CD4-positive, alpha-beta T cell treated with Interferon alpha-2 for 1 hour (primary cell): ENCODE measurements at places on chromosomes 3 and 15.

DNA sequence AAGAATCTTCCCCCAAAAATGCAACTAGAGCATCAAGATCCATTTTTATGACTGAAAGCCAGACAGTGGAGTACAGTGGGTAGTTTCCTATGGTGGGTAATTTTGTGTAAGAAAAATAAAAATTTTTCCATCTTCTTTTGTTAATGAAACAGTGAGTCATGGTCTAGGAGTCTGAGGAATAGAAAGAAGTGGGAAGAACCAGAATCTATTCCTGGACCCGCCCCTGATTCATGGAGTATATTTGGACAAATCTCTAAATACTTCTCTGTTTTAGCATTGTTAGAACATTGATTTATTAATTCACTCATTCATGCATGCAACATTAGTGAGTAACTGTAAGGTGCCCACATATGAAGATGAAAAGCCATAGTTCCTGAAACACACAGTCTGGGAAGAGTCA is 304.5 kb upstream of the GPR149 start:
- DNase-seq = no peak

DNA sequence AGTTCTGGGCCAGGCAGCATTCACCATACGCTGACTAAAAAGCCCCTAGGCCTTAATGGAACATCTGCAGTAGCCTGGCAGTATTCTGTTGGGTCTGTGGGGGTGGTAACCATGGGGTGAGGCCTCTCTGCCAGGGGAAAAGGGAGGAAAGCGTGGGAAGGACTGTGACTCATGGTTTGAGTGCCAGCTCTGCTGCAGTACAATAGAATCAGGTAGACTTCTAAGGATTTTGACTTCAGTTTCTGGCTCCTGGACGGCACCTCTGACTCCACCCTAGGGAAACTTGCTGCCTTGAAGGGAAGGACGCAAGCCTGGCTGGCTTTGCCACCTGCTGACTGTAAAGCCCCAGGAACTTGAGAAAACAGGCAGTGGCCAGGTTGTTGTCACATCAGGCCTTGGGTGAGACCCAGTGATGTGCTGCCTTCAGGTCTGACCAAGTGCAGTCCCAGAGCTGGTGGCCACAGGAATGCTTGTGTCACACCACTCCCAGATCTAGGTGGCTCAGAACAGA is 148.6 kb downstream of the SUCNR1 start:
- no peak for DNase-seq

DNA sequence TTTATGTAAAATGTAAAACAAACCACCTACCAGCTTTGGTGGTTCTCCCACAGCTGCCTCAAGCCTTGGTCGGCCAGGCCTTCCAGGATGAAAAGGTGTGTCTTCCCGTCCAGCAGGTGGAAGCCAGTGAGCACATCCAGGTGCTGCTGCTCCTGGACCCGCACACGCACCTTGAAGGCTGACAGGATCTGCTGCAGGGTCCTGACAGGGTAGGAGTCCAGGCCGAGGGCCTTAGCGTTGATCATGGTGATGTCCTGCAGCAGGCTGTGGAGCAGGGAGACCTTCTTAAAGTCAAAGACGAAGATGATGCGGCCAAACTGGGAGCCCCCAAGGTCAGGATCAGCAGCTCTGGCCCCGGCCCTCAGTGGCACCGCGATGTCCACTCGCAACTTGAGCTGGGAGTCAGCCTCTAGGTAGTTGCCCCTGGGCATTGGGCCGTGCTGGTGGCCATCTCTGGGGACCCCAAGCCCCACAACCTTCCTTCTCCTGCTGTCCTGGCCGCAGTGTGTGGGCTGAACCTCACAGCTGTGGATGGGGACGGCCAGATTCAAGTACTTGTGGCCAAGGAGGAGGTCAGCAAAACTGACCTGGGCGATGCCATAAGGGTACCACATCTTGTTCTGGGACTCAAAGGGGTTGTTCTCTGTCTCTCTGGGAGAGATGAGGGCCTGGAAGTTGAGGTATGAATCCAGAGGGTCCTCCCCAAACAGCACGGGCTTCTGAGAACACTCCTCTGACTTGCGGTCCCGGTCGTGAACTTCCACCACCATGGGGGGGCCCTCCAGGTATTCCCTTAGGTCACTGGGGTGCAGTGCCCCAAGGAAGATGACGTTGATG is 48.6 kb downstream of the CFAP92 start:
- DNase-seq = no peak

DNA sequence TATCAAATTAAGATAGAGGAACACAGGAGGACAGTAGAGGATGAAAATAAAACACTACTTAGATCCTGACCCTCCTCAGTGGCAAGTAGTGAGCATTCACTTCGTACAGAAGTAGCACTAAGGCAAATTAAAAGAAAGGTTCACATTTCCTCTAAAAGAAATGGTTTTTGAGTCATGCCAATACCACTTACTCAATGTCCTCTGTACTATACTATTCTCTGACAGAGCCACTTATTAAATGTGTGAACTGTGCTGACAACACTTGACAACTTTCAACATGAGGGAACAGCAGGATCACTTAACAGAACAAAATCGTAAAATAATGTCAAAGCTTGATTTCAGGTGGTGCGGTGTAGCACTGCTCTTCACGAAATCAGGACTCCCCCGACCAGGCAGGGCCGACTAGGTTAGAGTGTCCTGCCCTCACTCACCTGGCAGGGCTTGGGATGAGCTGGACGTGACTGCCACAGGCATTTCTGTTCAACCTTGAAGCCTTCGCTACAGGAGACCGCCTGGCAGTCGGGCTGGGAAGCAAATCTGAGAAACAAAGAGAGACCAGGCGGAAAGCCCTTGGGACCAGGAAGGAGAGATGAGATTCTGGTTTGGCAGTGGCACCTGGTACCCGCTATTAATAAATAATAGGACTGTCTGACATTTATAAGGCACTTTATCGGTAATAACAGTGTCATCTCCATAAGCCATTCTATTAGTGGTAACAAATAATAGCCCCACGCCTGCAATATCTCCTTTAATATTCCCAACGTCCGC is 611 bp upstream of the SLC27A2 start:
- no peak for DNase-seq

GRCh38 chr15:89665449-89666181 is 10.3 kb upstream of the KIF7 start:
- no peak for DNase-seq

DNA sequence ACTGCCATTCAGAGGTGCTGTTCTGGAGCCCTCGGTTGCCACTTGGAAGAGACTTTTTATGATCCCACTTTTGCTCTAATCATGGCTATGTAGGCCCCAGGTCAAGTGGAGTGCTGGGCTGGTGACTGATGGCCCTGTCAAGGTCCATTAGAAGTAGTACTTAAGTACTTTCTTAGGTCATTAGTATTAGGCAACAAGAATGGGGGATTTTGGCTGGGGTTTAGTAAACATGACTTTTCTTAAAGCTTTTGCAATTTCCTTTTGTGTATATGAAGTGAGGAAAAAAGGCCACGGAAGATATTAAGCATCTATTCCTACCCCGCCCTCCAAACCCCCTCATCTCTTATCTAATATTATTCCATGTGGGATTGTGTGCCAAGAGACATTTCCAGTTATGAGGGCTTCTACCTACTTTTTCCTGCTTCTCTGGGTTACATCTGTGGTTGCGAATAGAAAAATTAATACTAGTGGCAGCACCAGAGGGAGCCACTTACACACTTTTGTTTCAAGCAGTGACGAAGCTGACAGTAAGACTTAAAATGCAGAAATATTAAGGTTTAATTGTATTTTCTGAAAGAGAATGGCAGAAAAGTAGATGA is 13.9 kb downstream of the NLGN1 start:
- no peak for DNase-seq

GRCh38 chr3:95162794-95163193 is 1099.9 kb downstream of the NSUN3 start:
- DNase-seq = no peak

GRCh38 chr3:59572106-59572505 is 522.3 kb upstream of the CFAP20DC start:
- no peak for DNase-seq

DNA sequence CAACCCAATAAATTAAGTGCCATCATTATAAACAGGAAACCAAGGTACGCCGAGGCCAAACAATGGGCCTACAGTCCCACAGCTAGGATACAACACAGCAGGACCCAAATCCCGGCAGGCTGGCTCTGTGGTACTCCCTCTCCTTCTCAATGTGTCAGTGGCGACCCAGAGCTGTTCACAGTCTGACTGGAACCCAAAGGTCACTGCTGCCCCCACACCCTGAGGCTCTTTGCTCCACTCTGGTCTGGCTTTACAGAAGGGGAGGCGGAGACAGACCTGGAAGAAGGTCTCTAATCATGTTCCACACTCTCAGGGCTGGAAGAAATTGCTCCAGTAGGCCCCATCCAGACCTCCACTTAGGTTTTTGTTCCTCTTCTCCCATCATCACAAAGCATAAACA is 48.5 kb upstream of the LMCD1 start:
- no peak for DNase-seq

GRCh38 chr15:71515375-71516186 is 294.8 kb upstream of the NR2E3 start:
- no peak for DNase-seq

GRCh38 chr3:118029049-118029448 is 1005.6 kb downstream of the IGSF11 start:
- DNase-seq = no peak

- peak; percentile 16 for DNase-seq
Observed at GRCh38 chr3:141686466-141687291, 51.4 kb upstream of the RNF7 start.

DNA sequence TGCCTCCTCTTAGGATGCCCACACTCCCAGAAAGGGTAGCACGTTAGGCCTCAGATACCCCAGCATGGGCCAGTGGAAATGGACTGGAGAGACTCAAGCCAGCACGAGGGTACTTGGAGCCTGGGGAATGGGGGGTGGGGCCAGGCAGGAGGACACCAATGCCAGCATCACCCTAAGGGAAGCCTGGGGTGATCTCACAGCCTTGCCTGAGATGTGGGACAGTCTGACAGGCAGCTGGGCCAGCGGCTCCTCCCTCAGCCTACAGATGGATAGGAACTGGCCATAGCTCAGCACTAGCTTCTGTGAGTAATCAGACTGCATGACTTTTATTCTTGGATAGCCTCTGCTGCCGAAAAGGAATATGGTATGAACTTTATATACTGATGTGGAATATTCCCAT is 59.6 kb upstream of the MRPS22 start:
- no peak for DNase-seq

GRCh38 chr3:105826778-105827634 is 41.8 kb downstream of the CBLB start:
- no peak for DNase-seq

GRCh38 chr3:177610686-177611633 is 413.7 kb upstream of the TBL1XR1 start:
- no peak for DNase-seq

DNA sequence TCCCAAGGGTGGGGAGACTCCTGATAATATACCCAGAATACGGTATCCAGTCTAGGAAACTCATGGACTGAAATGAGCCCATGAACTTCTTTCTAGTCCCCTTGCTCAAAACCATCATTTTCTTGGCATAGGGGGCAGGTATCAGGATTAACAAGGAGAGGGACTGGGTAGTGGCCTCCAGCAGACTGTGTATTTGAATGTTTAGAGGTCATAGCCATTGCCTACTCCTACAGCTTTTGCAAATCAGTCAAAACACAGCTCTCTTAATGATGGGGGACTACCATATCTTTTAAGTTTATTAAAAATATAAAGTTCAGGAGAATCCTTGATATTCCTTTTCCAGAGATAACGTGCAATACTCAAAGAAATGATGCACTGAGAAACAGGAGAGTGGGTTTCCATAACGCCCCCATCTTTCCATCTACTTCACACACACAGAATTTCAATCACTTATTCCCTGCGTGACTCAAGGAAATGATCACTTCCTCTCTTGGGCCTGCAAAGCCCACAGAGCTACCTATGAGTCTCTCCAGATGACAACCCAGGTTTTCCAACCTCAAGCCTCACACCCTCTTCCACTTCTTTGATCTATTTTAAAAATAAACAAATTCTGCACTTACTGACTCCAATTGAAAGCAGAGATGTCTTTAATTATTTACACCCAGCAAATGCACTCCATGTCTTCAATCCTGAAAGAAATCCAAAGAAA is 584.0 kb upstream of the LMCD1 start:
- DNase-seq = no peak

GRCh38 chr3:126773783-126774182 is 69.7 kb downstream of the CHCHD6 start:
- no peak for DNase-seq

DNA sequence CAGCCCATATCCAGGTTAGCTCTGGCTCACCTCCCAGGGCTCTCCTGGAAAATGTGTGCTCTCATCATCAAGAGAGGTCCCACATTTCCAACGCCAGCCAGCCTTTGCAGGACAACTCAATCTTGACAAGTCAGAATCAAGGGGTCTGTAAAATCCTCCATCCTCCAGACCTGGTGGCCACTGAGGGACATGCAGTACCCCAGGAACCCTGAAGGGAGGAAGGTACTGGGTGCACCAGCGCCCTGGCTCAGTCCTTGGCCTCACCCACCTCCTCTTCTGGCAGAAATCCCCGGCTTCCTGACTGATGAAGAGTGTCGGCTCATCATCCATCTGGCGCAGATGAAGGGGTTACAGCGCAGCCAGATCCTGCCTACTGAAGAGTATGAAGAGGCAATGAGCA is 6.0 kb upstream of the WDR6 start:
- no peak for DNase-seq

DNA sequence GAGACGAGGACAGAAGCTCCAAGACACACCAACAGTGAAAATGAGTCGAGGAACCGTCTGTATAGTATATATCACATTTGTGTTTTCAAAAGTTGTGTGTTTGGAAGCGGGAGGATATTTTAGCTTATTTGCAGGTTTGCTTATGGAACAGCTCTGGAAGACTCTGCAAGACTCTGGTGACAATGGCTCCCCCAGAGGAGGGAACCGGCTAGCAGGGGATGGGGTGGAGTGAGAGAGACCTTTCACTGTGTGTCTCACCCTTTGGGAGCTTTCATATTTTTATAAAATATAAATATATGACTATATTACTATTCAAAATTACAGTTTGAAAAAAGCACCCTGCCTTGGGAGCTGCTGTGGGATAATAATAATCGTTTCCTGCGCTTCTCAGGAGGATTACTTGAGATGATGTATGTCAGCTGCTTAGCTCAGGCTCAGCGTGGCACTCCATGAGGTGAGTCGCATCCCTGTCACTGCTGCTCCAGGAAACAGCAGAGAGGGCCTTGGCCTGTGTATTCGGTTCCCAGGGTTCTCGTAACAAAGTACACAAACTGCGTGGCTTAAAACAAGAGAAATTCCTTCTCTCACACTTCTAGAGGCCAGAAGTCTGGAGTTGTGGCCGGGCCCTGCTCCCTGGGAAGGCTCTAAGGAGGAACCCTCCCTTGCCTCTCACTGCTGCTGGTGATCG is 183.9 kb downstream of the FAM43A start:
- DNase-seq = no peak

- no peak for DNase-seq
Observed at GRCh38 chr15:77904436-77904821, 173.1 kb downstream of the TBC1D2B start.

DNA sequence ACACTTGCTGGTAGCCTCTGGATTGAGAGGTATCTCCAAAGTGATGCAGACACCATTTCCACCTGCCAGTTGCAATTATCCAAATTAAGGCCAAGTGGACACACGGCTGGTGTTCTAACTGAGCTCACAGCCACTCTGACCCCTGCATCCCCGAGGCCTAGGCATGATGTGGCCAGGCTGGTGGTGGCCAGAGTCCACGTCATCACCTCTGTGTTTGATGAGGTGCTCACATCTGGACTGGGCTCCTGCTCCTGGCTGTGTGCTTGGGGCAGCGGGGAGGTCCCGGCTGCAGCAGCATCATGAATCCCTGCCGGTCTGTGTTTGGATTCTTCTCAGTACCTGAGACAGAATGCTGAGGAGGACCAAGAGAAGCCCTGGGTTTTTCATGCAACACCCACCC is 4.9 kb downstream of the OXTR start:
- DNase-seq = no peak

GRCh38 chr3:11716573-11717290 is 73.0 kb upstream of the VGLL4 start:
- no peak for DNase-seq
